ENCODE measurements at places on chromosomes 3 and 15.

GRCh38 chr3:124843506-124844177, 43.5 kb downstream of the ITGB5 start:
- no peak for DNase-seq

GRCh38 chr3:184160456-184160855, 5.3 kb downstream of the DVL3 start:
- DNase-seq: no peak

GRCh38 chr3:42547401-42547945, 34.3 kb downstream of the SEC22C start:
- peak; percentile 78 for DNase-seq

DNA sequence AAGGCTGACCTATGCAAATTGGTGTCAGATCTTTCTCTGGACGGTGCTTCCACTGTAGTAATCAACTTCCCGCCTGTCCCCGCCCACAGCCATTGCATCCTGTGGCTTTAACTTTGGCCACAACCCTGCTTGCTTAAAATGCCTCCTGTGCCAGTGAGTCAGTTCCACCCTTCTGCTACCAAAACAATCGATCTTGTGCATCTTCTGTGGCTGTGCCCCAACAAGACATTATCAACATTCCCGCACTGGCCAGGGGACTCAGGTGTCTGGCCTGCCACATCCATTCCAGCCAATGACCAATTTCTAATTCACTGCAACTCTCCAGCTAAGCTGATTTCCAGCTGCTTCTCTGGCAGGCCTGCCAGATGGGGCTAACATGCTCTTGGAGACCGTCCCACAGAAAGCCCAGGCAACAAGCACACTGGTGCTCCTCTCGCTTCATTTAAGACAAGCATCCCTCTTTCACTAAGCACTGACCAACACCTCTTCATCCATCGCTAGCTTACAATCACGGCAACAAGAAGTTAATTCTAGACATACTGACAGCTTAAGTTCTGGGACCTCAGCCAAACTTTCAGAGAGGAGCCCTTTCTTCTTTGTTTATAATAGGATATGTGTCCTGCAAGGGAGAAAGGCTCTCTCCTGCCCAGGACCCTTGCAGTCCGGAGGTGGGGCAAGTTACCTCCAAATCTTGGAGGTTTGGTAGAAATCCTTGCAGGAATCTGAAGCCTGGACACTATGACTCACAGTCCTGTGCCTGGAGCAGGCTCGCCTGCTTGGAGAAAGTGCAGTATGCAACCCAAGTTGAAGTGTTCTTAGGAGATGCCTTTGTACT, 6.7 kb downstream of the CA12 start:
- DNase-seq: no peak

GRCh38 chr3:139394116-139394515, 4.7 kb upstream of the COPB2 start:
- no peak for DNase-seq

- no peak for DNase-seq
These were observed 13.0 kb upstream of the CSK start for GRCh38 chr15:74768771-74769342.

DNA sequence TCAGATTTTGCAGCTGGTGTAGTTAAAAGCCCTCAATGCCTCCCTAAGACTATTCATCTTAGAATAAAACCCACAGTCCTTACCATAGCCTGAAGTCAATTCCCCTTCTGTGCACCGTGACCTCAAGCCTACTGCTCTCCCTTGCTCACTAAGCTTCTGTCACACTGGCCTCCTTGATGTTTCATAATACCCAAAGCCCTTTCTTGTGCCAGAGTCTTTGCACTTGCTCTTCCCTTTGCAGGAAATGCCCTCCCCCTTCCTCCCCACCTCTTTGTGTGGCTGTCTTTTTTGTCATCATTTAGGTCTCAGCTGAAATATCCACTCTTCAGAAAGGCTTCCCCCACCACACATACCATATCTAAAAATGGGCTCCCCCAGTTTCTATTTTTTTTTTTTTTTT, 4.2 kb upstream of the PLEKHO2 start:
- DNase-seq: peak; percentile 67

DNA sequence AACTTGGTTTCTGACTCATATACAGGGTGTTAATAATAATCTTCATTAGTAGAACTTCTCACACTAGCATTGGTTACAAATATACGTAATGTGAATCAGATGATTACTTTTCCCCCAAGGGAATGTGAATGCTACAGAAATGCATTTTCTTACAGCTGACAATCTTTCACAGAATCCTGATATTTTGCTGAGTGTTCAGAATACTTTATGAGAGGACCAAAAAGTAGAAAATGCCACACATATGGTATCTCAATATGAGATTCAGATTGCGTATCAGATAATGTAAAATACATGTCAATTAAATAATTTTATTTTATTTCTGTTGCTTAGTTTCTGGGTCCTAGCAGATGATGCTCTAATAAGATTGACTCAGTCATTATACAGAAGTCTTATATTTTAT, 979.9 kb upstream of the GBE1 start:
- no peak for DNase-seq

DNA sequence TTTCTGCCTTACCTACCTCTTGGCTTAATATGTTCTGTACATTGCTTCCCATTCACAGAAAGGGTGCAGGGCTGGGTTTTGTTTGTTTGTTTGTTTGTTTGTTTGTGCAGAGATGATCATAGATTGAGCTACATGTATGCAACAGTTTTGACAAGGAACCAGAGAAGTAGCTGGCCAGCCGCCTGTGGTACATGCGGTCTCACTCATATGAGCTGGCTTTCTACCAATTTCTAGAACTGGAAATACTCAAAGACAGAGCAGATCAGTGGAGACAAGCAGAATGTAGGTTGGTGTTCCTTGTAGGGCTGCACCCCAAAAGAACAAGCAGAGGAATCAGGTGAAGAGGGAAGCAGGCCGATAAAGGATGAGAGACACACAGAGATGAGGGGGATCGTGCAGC, 502.7 kb downstream of the SOX2 start:
- DNase-seq: no peak
